ENCODE measurements at places on chromosomes 5 and 9.

GRCh38 chr9:90827181-90827871, 25.7 kb downstream of the SYK start:
- DNase-seq: peak; percentile 62

GRCh38 chr5:125245216-125245615, 498.8 kb upstream of the ZNF608 start:
- DNase-seq: no peak

GRCh38 chr9:72773570-72773969, 179.3 kb downstream of the ALDH1A1 start:
- no peak for DNase-seq

DNA sequence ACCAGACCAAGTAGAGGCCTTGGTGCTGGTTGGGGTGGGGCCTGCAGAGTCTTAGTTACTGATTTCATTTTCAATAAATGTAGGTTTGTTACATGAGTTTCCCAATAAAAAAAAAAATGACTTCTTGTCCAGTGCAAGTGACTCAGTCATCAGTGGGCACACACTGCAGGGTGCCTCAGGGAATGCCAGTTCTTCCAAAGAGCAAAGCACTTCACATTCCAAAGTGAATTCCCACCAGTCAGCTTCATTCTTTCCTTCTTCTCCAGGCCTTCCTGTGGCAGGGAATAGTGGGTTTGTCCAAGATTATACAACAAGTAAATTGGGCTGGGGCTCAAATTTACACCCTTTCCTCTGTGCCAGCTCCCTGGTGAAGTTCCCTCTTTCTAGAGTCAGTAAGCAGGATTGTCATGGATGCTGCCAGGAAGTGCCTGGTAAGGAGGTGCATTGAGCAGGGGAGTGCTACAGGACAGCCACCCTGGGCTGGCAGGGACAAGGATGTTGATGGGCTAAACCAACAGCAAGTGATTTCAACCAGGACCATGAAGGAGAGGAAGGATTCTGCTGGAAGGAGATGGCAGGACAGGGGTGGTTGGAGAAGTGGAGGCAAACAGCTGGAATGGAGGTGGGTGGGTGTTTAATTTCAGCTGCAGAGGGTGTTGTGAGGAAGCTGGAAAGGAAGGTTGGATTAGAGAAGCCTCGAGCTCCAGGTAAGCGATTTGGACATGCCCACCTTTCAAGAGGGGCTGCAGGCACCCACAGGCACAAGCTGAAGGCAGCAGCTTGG, 3.7 kb upstream of the B4GALT7 start:
- DNase-seq: no peak

DNA sequence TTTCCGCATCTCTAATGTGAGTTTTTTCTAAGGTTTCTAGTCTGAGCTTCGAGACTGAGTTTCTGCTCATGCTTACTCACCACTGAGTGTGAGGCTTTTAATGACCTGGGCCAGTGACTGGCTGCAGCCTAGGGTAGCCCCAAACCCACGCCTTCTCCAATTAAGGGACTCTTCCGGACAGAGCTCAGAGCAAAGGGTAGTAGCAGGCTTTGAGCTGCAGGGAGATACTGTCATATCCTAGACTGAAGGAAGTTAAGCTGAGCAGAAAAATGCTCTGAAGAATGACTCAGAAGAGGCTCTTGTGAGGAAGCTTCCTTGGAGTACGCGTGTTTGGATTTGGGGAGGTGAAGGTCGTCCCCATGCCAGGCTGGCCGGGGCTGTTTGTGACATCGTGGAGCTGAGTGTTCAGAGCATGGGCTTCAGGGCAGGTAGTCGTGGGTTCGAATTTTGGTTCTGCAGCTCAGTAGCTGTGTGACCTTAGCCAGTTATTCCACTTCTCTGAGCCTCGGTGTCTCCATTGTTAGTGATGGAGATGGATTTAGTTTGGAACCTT, 3.5 kb downstream of the USP20 start:
- DNase-seq: no peak
